ENCODE measurements at places on chromosomes 11 and 22.

DNA sequence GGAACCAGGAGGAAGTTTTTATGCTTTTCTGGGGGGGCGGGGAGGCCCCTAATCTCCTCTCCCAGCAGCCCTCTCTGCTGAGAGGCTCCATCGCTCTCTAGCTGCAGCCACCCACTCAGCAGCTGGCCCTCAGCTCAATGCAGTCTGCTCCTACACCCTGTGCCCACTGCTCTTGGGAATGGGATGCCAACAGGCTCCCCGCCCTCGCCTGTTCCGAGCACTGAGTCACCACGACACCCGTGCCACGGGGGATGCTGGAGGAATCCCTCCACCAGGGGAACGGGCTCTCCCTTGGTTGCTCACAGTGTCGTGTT lies 23.5 kb upstream of the SUSD2 start:
- no peak for DNase-seq

GRCh38 chr11:115556984-115557383 lies 52.8 kb upstream of the CADM1 start:
- no peak for DNase-seq

DNA sequence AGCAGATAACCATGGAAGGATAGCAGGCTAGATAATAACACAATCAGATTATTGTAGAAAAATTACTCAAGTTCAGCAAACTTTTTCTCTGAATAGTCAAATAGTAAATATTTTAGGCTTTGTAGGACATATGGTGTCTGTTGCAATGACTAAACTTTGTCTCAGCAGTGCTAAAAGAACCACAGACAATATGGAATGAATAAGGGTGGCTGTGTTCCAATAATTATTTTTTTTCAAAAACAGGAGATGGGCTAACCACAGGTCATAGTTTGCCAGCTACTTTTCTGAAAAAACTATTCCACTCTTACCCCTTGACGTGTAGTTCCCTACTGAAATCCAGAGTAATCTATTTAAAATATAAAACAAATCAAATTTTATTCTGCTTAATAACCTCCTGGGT lies 153.9 kb upstream of the LRRC4C start:
- DNase-seq = no peak

- DNase-seq = no peak
These were observed 1.9 kb downstream of the CNGA4 start for GRCh38 chr11:6240781-6241180.

DNA sequence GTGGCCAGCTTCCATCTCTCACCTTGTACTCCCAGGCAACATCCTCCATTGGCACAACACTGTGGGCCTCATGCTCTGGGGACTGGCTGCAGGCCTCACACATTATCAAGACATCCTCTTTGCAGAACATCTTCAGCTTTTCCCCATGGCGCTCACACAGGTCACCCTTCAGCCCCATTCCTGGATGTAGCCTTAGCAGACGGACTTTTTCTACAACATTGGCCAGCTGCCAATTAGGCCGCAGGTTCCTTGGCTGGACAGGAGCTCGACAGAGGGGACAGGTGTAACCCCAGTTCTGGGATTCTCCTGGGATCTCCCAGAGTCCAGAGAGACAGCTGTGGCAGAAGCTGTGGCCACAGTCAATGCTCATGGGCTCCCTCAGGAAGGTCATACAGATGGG lies 3.0 kb downstream of the TRIM68 start:
- DNase-seq = no peak

DNA sequence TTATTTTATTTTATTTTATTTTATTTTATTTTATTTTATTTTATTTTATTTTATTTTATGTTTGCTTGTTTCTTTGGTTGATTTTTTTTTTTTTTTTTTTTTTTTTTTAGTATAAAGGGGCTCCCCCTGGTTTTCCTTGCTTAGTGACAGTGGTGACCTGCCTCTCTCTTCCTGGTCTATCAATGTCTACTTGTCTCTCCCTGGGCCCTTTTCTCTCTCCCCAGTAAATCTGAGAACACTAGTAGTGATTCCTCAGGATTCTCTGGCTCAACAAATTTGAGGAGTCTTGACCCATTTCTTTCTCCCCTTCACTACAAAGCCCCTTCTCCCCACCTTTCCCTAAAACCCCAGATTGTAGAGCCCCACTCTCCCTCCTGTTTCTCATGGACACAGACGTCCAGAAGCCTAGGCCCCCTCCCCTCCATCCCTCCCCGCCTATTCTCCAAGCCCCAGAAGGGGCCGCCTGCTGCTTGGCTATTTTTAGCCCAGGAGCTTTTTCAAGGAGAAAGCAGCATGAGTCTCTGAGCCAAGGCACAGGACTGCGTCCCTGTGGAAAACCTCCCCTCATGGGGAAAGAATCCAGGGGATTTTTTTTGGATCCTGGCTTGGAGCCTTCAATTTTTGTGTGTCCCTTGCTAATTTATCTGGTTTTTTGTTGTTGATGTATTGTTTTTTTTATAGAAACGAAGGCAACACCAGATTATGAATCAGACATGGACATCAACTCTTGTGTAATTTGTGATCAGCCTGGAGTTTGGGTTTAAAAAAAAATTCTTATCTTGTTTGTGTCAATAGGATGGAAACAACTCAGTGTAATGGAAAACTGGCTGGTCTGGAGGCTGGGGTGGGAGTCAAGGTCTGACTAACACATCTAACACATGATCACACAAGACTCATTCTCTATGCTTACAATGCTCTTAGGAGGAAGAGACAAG lies 17.5 kb upstream of the ACCSL start:
- peak; percentile 12 for DNase-seq

GRCh38 chr22:29607426-29607825 lies 4.0 kb downstream of the NF2 start:
- no peak for DNase-seq

- DNase-seq = no peak
These were observed 72.6 kb downstream of the PACSIN2 start for GRCh38 chr22:42942351-42942750.

DNA sequence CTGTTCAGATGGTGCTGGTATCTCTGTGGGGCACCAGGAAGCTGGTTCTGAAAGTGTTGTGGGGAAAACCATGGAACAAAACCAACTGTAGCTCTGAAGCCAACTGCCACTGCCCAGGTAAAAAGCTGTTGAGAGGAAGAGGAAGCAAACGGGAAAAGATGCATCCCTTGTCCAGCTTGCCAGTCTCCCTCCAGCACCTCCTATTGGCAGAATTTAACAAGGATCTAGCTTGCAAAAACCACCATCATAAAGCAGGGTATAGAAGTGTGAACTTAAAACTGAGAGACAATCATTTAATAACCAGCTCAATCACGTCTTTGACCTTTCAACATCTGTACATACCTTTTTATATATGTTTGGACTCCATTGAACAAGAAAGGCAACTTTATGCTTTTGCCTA lies 4.5 kb downstream of the PATE1 start:
- no peak for DNase-seq
